Sigmoid colon (tissue), 7 donors: ENCODE measurements at places on chromosomes 6 and 20. TPM values are rescaled to one million over a fixed set of nuclear protein-coding genes. Genes with fewer than 3 reads are reported as not detected.

DNA sequence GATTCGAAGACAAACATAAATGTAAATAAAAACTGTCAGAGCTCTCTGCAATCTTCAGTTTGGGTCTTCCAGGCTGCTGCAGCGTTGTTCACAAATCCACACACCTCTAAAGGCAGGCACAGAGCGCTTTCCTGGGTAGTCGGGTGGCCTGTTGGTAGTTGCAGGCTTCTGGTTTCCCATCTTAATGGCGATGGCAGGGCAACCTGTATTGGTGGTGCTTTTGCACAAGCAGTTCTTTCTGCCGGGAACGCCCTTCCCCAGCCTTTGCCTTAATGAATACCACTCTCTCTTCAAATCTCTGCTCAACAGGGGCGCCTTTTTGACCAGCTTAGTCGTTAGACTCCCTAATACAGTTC is 723 bp upstream of the IFT52 start:
- DNase-seq, result peak; percentile 61

GRCh38 chr6:14856177-14856576 is 389.7 kb upstream of the JARID2 start:
- no peak for DNase-seq

DNA sequence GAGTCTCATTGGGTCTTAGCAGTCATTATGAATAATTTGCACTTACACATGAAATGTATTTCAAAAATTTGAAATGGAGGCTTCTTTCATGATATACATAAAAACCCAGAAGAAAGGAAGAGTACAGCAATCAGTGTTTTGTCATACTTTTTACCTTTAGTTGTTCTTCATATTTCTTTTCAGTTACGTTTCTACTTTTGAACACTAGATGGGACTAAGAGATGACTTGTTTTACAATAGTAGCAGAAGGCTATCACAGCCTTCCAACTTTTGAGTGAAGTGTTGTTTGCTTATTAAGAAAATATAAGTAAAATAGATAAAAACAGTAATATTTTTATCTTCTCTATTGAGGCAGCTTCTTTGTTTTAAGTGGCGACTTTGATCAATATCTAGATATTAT is 58.1 kb downstream of the L3MBTL3 start:
- no peak for DNase-seq

GRCh38 chr6:15709651-15710269 is 46.9 kb upstream of the DTNBP1 start:
- no peak for DNase-seq

DNA sequence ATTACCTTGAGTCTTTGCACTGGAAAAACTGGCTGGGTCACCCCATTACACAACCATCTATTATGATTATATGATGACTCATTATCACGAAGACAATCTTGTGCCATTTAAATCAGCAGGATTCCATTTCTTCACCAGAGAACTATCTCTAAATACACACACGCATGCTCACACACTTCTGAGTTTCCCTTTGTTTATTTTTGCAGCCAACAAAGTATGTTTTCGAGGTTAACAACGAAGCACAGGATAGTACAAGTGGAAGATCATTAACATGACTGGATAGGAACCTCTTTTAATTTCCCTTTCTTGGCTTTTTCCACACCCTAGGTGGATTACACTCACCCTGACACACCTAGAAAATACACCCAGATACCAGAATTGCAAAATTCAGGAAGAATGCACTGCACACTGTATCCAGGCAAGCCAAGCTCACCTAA is 18.9 kb downstream of the PERP start:
- no peak for DNase-seq

GRCh38 chr6:112413780-112414179 is 66.7 kb downstream of the RFPL4B start:
- no peak for DNase-seq

DNA sequence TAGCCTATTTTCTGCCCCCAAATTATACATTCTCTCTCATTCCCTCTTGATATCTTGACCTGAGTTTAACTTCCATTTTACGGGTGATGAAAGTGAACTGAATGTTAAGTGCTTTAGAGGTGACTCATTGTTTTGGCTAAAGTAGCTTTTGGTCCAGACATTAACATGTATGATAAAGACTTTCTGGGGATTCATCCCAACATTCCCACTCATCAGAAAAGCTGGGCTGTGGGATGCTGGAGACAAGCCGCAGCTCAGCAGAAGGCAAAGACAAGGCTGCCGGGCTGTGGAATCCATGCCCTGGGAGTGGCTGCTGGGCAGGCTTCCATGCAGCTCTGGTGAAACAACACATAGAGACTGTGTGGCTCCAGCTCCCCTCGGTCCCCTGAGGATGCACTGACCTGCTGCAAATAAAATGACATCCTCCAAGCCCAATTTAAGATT is 89.9 kb upstream of the SYNDIG1 start:
- DNase-seq, result peak; percentile 75

- DNase-seq, result no peak
Measured at GRCh38 chr20:46204594-46205186, 86.6 kb downstream of the CD40 start.

GRCh38 chr6:40282986-40283385 is 304.2 kb downstream of the LRFN2 start:
- DNase-seq, result no peak

- no peak for DNase-seq
Measured at GRCh38 chr6:134519465-134519864, 201.6 kb upstream of the SGK1 start.

The DUSP15 gene
- 2.6 TPM for total RNA-seq

The C4A gene
- total RNA-seq, result 249 TPM

The SYCP2 gene
- 2.0 TPM for total RNA-seq

The BCAS4 gene
- 5.3 TPM for total RNA-seq

The BHLHE23 gene
- not detected for total RNA-seq

The LIN28B gene
- not detected for total RNA-seq

The CGA gene
- total RNA-seq, result not detected
